Suprapubic skin (tissue), 4 donors: ENCODE measurements at places on chromosomes 13 and 19.

- no peak for DNase-seq
These were observed 33.0 kb upstream of the EHD2 start for GRCh38 chr19:47679922-47680857.

GRCh38 chr13:99471221-99472121 is 29.8 kb upstream of the TM9SF2 start:
- DNase-seq, result no peak

GRCh38 chr13:111247552-111247951 is 72.9 kb upstream of the TEX29 start:
- DNase-seq, result no peak

- DNase-seq, result no peak
These were observed 47.2 kb downstream of the TM9SF2 start for GRCh38 chr13:99548448-99548847.
